ENCODE measurements at places on chromosomes 4 and X.

DNA sequence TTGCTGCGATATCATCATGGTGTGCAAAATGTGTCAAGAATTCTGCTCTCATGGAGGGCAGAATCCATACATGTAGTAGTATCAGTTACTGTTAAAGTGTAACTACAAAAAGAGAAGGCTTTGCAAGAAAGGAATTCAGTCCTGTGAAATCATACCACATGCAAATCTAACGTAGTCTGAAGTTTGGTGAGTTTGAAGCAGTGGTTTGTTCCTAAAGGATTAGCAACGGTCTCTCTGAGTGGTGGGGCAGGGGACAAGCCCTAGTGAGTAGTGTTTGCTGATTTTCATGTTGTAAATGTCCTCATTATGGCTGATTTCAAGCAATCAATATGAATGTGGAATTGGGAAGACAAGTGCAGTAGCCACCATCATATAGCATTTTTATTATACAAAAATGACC lies 47.1 kb upstream of the CLNK start:
- no peak for DNase-seq

DNA sequence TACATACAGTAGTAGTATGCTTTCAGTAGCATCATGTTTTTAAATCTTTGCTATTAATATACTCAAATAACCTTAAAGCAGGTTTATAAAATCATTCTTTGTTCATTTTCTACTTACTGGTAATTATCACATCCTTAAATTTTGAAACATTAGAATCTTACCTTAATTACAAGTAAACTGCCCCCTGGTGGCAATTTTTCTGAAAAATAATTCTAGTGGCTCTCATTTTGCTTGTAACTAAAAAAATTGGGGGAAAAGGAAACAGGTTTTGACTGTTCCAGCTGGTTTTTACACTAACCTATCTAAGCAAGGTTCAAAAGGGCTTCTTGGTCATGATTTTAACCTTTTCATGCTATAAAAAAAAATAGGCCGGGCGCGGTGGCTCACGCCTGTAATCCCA lies 18.5 kb upstream of the DCAF4L1 start:
- DNase-seq: no peak

DNA sequence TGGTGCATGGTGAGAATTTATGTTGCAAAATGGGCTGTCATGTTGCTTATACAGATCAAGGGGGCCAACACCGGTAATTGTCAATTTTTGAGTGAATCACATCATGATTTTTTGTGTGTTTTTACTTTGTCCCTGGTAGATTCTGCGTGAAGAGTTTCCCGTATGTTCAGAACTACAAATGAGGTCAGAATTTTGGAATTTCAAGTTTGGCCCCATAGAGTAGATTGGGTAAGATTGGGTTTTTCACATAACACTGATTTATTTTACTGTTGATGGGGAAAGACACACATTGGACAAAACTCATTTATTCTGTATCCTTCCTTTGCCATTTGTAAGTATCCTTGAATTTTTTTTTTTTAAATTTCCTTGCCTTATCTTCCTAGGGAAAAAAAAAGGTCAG lies 158.5 kb upstream of the MXRA5 start:
- DNase-seq: no peak

DNA sequence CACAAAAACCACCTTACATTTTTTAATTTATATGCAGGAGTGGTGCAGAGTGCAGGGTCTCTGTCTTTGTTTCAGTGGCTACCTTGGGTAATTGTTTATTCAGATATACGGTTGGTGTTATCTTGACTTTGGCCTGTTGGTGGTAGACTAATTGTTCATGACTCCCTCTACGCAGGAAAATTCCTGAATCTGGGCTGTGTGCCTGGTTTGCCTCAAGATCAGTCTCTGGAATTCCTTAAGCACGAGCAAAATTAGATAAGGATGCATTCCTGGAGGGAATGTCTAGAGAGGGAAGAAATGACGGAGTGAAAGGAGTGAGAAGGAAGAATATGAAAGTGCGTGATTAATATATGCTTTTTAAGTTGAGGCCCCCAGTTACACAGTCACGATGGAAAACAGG lies 576.9 kb upstream of the PCDH10 start:
- no peak for DNase-seq

DNA sequence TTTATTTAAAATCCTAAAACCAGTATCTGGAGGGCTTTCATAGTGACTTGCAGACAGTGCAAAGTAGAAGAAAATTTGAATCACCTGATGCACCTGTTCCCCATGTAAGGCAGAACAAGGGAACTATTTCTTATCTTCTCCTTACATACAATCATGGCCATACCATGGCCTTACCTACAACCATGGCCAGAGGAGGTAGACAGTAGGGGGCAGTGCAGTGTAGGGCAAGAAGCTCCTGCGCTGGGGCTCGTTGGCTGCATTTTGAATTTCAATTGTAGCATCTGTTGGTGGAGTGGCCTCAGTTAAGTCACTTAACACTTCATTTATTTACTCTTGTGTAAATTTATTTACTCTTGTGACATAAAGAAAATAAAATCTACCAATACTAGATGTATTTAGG lies 33.0 kb downstream of the GALNTL6 start:
- DNase-seq: no peak

GRCh38 chrX:10120331-10120730 lies 36.4 kb upstream of the CLCN4 start:
- no peak for DNase-seq

DNA sequence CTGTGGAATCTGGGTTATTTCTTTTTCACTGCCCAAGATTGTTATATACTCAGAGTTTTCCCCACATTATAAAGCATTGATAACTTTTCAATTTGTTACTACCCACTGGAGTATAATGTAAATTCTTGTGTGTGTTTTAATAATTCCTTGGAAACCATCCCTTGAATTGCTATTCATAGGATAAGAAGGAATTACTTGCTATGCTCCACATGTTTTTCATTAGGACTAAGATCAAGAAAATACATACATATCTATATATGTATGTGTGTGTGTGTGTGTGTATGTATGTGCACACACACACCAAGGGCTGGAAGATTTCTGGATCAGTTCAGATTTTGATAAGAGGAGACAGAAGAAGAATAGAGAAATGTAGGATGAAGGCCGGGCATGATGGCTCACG lies 206.4 kb upstream of the JADE1 start:
- no peak for DNase-seq

DNA sequence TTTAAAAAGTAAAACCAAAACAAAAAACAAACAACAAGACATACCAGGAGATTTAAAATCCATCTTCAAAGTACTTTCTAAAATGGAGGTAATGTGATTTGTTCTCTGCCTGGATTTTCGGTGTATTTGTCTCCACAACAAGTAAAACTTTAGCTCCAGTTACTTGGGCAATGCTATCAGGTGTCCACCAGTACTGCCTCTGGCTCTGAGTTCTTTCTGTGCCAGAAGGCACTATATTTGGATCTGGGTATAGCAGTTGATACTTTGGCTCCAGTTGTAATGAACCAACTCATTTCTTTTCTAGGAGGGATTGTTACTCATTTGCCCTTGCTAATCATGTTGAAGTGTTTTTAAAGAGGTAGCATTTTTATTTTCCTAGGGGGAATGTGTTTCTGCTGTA lies 9.5 kb upstream of the PDLIM5 start:
- no peak for DNase-seq

GRCh38 chr4:90254357-90254756 lies 127.2 kb downstream of the CCSER1 start:
- DNase-seq: no peak

GRCh38 chrX:13093529-13094140 lies 49.2 kb upstream of the FAM9C start:
- DNase-seq: no peak

- no peak for DNase-seq
Observed at GRCh38 chrX:151153086-151153485, 23.3 kb upstream of the GPR50 start.

DNA sequence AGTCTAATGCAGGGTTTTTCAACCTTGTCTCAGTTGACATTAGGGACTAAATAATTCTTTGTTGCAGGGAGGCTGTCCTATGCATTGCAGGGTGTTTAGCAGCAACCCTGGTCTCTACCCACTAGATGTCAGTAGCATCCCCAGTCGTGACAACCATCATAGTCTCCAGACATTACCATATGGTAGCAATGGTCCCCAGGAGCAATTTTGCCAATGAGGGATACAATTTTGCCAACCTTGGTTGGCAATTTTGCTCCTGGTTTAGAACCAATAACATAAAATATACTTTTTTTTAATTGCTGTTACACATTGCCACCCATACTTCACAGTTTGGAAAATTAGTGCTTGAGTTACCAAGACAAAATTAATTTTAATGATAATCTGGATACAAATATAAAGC lies 6.0 kb downstream of the EREG start:
- DNase-seq: no peak

DNA sequence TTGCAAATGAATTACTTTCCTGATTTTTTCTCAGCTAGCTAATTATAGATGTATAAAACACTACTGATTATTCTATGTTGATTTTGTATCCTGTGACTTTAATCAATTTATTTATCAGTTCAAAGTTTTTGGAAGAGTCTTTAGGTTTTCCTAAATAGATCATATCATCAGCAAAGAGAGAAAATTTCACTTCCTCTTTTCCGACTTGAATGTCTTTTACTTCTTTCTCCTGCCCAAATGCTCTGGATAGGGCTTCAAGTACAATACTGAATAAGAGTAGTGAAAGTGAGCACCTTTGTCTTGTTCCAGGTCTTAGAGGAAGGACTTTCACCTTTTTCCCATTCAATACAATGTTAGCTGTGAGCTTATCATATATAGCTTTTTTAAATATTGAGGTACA lies 417.9 kb downstream of the PDGFC start:
- no peak for DNase-seq

GRCh38 chr4:127400731-127401346 lies 231.9 kb upstream of the INTU start:
- DNase-seq: no peak

DNA sequence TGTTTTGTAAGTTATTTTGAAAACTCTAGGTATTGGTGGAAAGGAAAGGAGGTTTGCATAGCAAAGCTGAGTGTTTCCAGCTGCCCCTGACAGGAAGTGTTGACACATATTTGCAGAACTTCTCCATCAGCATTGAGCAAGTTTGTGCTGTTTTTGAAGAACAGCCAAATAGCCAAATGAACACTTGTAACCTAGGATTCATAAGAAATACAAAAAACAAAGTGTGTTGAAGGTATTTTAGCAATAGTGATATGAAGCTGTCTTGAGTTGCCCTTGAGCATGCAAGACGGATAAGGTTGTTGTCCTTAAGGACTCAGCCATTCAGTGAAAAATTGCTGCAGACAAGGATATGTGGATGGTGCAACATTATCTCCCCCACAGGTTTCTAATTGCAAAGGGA lies 68.3 kb upstream of the PGM2 start:
- no peak for DNase-seq

GRCh38 chr4:124632439-124632838 lies 80.1 kb downstream of the ANKRD50 start:
- DNase-seq: no peak

GRCh38 chr4:76634220-76634619 lies 199.2 kb downstream of the SHROOM3 start:
- no peak for DNase-seq

- no peak for DNase-seq
Observed at GRCh38 chr4:98584265-98584664, 74.1 kb downstream of the TSPAN5 start.

DNA sequence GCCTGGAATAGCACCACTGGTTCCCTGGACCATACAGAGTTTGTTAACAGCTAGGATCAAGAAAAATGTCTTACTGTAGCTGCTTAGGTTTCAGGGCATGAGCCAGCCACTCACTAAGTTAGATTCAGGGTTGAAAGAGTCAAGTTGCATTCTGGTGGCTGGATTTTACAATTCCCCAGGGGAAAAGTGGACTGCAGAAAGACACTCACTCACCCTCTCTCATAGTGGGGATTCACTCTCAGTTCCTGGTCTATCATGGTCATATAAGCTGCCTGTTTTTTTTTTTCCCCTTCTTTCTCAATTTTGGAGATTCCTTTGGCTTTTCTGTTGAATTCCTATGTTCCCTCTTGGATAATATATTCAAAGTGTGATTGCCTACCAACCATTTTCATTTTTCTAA lies 744.2 kb upstream of the GRIA3 start:
- no peak for DNase-seq

DNA sequence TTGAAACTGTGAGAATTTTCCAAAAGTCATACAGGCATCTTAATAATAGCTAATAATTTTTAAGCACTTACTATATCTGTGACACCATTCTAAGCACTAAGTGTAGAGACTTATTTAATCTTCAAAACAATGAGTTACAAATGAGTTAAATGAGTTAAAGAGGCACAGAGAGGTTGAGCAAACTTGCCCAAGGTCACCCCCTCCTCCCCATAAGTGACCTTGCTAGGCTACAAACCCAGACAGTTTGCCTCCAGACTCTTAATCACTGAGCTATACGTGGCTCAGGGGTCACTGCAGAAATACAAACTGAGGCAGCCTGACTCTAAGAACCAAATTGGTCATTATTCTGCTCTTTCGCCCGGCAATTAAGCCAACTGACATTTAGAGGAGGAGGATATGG lies 15.5 kb downstream of the CTPS2 start:
- no peak for DNase-seq

DNA sequence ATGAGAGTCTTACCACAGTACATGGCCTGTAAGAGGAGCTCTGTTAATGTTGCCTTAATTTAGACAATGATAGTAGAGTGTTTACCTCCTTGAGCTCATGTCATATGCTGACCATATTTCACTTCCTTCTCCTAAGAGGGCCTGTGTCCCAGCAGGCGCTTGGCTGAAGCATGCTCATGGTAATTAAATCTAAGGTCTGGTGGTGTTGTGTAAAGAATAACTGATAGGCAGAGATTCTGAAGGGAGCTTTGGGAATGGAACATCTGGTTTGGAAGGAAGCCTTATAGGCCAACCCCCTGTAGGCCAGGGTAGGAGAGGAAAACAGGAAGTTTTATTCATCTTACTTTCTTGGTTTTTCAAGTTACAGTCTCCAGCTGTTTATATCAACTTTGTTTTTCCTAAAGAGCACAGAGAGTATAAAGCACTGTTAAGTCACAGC lies 300.2 kb downstream of the USP46 start:
- DNase-seq: no peak

GRCh38 chr4:111713276-111713675 lies 432.0 kb upstream of the FAM241A start:
- DNase-seq: no peak

DNA sequence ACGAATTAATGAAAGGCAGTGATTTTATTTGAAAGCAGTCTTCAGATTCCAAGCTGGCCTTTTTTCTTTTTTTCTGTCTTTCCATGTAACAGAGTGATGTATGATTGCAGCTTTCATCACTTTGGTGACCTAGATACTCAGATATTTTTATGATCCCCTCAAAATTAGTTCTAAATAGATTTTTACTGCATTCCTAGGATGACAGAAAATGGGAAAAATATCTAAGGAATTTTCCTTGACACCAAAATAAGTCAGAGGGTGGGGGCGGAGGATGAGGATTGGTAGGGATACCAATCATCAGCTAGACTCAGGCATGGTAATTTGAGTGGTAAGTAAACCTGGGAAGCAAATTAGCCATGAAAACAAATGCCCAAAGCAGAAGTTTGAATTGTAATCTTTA lies 11.9 kb upstream of the HMGB2 start:
- no peak for DNase-seq

Data from activated naive CD8-positive, alpha-beta T cell treated with anti-CD3 and anti-CD28 coated beads, Interleukin-2, amount 50 U/mL, for 16 hours (primary cell).